ENCODE measurements at places on chromosomes 11 and 22.
A peak's percentile ranks its signal among the peaks of the same experiment; 100 is the strongest.

GRCh38 chr11:124873951-124874350 is 8.7 kb downstream of the ROBO3 start:
- no peak for DNase-seq

- no peak for DNase-seq
Measured at GRCh38 chr11:124467381-124467927, 22.0 kb upstream of the OR8B8 start.

GRCh38 chr11:67608486-67608885 is 1.8 kb downstream of the NDUFV1 start:
- DNase-seq: no peak

GRCh38 chr11:113723787-113724186 is 17.7 kb upstream of the TMPRSS5 start:
- no peak for DNase-seq

DNA sequence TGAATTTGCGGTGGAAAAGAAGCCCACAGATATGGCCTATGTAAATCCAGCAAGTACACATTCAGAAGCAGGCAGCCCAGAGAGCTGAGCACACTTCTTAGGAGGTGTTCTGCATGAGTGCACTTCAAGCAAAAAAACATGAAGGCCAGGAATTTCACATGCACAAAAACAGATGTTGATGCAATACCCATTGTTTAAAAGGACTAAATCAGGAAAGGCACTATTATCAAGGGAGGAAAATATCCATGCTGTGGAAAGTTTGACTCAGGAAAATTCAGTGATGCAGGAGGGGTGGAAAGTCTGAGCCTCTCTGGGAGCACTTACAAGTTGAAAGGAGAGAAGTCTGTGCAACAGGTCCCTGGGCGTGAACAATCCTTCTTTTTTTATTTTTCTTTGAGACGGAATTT is 15.8 kb upstream of the CARS1 start:
- DNase-seq: no peak

DNA sequence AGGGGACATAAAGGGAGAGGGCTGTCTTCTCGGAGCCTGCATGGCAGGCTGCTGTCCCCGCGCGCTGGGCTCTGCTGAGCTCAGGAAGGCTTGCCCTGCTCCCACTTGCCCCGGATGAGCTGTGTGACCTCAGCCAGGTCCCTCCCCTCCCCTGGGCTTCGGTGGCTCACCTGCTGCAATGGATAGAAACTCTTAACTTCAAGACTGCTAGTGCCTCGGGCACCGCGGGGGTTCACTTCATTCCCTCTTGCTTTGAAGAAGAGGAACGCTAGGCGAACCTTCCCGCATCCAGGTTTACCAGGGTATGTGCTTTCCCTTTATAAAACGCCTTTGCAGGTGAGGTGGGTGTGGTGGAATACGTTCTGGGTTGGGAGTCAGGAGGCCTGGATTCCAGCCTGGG is 115.0 kb downstream of the PHF21B start:
- no peak for DNase-seq

DNA sequence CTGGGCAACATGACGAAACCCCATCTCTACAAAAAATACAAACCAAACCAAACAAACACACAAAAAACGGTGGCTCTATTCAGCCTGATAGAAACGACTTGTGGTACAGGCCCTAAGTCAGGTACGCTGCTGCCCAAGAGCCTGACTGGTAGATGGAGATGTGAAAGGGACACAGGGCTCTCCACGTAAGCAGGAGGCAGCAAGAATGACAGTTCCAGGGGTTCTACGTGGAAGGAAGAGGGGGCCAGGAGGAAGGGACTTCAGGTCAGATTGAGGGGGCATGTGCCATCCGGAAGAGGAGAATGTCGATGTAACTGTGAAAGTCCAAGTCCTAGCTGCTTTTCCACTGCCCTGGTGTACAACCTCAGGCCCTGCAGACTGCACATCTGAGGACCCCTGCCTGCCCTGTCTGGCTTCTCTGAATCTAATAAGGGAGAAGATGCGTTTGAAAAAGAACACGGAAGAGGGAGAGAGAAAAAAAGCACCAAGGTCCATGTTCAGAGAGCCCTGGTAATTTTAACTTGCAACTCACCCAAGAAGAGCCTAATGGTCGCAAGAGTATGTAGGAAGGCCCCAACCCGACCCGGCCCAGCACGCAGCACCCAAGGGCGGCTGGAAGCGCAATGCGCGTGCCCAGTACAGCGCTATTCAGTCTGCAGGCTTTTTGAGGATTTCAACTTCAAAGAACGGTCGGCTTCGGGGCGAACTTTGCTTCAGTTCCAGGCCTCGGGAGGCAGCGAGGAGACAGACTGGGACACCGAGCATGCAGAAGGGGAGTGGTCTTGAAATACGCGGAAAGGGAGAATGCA is 909 bp upstream of the ZNRD2 start:
- no peak for DNase-seq

DNA sequence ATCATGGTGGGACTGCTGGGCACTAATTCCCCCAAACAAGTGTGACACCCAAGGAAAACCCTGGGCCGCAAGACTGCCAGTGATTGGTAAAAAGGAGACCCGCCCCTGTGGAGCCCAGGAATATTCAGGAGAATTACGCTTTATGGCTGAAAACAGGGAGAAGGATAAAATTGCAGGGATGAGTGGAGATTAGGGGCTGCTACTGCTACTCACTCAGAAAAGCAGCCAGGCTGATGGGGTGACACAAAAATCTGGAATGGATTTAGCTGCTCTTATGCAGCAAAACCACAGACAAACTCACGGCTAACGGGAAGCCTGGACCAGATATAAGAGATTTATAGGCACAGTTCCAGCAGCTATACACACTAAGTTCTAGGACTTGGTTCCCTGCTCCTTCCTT is 4.4 kb upstream of the FBXO3 start:
- no peak for DNase-seq

GRCh38 chr11:127000981-127001380 is 411 bp upstream of the KIRREL3 start:
- DNase-seq: peak; percentile 20

GRCh38 chr11:27418356-27418755 is 54.2 kb downstream of the LGR4 start:
- DNase-seq: no peak

- no peak for DNase-seq
Measured at GRCh38 chr11:96021901-96022650, 98.2 kb upstream of the MTMR2 start.

- DNase-seq: no peak
Measured at GRCh38 chr11:87081358-87081757, 43.6 kb downstream of the TMEM135 start.

DNA sequence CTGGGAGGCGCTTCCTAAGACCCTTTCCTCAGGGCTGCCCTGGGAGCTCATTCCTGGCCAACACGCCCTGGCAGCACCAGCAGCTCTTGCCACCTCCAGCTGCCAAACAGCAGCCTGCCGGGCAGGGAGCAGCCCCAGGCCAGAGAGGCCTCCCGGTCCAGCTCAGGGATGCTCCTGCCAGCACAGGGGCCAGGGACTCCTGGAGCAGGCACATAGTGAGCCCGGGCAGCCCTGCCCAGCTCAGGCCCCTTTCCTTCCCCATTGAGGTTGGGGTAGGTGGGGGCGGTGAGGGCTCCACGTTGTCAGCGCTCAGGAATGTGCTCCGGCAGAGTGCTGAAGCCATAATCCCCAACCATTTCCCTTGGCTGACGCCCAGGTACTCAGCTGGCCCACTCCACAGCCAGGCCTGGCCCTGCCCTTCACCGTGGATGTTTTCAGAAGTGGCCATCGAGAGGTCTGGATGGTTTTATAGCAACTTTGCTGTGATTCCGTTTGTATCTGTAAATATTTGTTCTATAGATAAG is 7.6 kb downstream of the SLC39A13 start:
- DNase-seq: no peak

- DNase-seq: no peak
Measured at GRCh38 chr11:123176785-123177184, 18.3 kb downstream of the CLMP start.

DNA sequence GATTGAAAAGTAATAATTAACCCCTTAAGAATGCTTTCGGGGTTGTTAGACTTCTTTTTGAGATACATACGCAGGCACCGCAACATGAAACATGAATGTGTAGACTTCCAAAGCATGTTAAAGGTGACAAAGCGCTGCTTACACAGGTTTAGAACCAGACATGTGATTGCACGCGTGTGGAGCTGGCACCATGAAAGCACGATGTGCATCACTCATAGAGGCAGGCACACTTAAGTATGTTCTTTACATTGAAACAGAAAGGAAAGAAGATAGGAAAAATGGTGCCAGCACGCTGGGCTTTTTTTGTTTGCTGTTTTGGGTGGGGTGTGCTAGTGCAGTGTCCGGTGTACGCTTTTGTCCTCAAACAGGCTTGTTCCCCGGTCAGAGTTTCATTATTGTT is 83.6 kb upstream of the PPARA start:
- no peak for DNase-seq

- no peak for DNase-seq
Measured at GRCh38 chr11:86453290-86454030, 78.8 kb downstream of the CCDC81 start.

- no peak for DNase-seq
Measured at GRCh38 chr11:1746956-1747752, 3.2 kb downstream of the IFITM10 start.

- DNase-seq: no peak
Measured at GRCh38 chr11:117554601-117555333, 227.1 kb downstream of the CEP164 start.

DNA sequence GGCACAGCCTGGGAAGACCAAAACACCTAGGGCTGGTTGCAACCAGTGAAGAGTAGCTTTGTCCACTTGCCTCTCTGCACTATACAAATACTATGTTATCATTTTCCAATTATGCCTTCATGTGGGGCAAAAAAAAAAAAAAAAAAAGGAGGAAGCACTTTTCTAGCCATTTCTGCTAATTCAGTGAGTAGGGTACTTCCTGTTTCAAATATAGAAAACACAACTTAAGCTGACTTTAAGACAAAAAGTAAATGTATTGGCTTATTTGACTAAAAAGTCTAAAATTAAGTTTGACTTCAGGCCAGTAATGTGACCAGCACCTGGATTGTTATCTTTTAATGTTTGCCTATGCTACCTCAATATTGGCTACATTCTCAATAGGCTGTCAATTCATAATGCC is 15.3 kb downstream of the CCDC73 start:
- DNase-seq: no peak

DNA sequence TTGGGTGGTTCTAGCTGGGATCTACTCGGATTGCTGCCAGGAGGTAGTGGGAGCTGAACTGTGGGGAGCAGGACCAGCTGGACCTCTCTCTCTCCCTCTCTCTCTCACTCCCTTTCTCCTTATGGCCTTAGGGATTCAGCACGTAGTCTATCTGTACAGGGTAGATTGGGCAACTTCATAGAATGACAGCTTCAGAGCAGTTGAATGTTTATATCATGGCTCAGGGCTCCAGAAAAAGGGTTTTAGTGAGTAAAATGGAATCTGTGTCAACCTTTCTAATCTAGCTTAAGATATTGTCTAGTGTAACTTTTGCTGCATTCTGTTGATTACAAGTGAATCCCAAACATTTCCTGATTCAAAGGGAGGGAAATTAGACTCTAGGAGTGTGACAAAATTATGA is 127.7 kb upstream of the PDGFD start:
- no peak for DNase-seq

GRCh38 chr22:24431309-24432034 is 4.1 kb downstream of the ADORA2A start:
- no peak for DNase-seq

- DNase-seq: no peak
Measured at GRCh38 chr11:129701706-129702105, 113.9 kb upstream of the TMEM45B start.

GRCh38 chr11:66616379-66617154 is at the start of gene RBM14:
RBM14 (plus strand) TSS chr11:66616630; CDS start chr11:66616721, 91 bp downstream.
- DNase-seq: peak; percentile 98

- no peak for DNase-seq
Measured at GRCh38 chr22:44728761-44729324, 23.5 kb upstream of the ARHGAP8 start.

DNA sequence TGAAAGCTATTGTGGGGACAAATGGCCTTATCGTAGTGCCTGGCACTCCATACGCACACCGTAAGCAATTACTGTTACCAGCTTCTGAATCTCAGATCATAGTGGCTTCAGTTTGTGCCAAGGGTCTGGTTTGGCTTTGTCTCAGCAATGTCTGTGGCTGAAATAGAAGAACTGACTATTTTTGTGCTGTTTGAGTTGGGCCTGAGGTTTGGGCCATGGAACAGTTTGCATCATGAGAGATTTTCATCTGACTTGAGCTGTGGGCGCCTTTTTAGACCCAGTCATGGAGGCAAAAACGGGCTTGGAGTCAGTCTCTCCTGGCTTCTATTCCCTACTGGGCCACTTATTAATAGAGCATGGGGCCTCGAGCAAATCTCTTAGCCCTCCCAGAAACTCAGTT is 121.1 kb upstream of the CRYBB3 start:
- DNase-seq: no peak

DNA sequence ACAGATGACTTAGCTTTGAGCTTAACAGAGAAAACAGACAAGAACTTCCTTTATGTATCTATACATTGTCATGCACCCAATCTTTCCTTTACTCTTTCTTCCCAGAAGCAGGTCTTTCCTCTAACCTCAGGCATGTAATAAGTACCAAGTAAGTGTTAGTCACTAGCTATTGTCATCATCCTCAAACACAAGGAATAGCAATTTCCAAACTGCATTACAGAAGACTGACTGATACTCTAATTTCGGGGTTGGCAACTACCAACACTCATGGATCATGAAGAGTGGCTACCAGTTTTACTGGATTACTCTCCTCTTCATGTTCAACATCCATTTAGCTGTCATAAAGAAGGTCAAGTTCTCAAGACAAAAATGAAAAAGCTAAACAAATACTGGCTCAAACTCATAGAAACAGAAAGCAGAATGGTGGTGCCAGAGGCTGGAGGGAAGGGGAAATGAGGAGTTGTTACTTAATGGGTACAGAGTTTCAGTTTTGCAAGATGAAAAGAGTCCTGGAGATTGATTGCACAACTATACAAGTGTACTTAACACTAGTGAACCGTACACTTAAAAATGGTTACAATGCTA is 111.6 kb downstream of the SIK3 start:
- DNase-seq: no peak

DNA sequence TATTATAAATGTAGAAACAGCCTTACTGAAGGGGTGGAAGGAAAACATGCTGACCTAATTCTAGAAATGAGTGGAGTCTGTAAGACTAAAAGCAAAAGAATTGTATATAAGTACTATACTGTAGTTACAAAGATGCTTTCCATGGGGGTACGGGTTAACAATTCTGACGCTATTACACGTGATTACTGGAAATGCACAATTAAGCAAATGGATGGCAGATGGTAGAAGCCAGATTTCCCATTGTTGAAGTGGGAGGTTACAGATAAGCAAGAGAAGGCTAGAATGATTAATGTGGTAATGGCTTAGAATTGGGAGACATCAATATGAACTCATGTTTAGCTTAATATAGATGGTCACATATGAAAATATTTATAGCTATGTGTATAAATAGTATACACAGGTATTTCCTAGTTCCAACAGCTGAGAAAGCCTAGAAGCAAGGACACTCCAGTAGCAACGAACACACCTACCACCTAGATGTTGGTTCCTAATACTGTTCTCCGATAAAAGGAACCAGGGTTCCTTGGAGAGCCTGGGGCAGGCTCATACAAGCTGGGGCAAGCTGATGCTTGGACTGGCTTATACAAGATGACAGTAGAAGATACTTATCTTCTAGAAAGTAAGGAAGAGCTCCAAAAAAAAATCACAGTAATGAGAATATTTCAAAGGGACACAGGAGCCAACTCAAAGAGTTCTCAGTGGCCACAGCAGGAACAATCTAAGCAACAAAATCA is 13.5 kb downstream of the SMC1B start:
- no peak for DNase-seq

- DNase-seq: peak; percentile 32
Measured at GRCh38 chr11:63490551-63491239, at the start of gene PLAAT5. PLAAT5 (minus strand) TSS chr11:63491167; CDS start chr11:63491034, 133 bp downstream.

All from endothelial cell (in vitro differentiated cells).